ENCODE measurements at places on chromosomes 4 and X.

DNA sequence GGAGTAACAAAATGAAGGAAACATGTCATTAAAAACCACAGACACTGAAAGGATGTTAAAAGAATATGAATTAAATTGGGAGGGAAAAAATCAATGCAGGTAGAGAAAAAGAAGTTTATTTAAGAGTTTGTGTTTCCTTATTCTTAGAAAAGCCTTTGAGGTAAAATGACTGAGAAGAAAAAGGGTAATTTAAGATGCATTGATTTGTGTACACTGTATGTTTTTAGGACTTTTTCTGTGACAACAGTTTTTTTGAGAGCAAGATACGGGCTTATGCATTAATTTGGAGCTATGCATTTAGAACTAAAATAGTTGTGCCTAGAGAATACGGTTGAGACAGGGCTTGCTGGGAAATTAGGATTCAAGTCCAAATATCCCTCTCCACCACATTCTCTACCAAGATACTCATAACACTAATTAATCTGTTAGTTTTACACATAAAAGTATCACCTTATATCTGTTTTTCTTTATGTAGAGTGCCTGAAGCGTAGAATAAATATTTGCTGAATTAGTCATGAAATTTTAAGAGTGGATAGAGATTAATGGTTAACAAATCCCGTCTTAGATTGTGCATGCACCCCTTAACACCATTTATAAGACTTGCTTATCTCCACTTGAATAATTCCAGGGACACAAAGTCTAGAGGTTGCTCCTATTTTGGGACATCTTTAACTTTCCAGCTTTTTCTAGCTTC, 232.5 kb downstream of the PCDH7 start:
- no peak for DNase-seq

DNA sequence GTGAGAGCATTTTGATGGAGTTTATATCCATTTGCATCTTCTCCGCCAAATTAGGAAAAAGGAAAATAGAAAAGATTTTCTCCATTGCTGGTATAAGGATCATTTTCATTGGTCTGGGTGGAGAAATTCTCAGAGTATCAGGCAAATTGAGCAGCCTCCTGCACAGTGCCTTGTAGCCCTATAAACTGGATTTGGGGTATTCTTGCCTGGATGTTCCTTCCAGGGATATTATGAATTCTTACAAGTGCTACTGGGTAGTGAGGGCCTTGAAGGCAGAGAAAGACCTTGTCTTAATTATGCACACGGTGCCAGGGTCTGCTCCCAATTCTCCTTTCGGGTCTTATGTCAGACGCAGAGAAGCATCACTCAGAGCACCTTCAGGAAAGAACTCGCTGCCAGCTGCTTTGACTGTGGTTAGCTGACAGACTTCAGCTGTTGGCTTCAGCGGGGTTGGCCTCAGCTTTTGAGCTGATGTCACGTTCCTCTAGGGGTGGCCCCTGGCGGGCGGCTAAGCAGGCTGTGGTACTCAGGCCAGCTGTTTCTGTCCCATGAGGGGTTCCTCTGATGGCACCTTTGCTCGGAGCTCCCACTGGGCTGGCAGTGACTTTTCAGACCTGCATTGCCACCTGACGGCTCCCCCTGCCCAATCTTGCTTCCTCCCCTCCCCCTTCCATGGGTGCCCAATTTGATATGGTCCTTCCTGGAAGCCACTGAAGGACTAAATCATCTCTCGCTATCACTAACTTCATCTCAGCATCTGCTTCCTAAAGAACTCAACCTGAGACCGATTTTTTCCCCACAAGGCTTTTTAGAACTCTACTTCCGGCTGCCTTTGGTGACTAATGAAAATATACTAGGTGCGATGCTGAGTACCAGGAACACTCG, 519.5 kb downstream of the BCOR start:
- peak; percentile 72 for DNase-seq

- no peak for DNase-seq
Measured at GRCh38 chr4:78766026-78766425, 10.1 kb upstream of the BMP2K start.

DNA sequence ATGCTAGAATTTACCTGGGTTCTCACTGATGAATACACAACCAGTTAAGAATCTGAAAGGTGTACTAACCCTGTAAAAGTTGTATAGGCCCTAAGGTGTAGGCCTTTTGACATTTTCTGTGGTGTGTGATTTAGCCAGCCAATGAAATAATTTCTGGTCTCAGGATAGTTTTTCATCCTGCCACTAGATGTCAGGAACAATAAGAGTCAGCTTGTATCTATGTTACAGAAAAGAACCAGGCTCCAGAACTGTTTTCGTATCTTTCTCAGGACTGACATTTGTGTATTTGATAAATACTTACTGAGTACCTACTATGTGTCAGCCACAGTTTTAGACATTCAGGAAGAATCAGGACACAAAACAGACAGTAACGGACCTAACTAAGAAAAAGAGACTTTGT, 673.6 kb upstream of the TENM3 start:
- no peak for DNase-seq

GRCh38 chr4:136749989-136750388, 782.3 kb downstream of the PCDH18 start:
- DNase-seq, result no peak

DNA sequence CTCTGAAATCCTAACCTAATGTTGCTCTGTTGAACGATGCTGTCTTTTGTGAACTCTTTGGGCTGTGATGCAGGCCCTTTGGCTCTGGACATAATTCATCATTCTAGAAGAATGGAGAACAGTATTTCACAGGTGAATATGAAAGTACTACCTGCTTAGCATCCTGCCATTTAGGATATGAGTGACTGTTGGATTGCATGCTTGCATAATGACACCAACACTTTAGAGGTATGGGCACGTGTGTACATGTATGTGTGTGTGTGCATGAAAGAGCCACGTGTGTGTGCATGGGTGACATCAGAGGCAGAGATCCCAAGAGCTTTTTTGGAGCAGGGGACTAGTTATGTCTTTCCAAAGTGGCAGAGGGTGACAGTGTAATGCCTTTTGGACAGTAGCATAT, 70.2 kb upstream of the ZNF518B start:
- DNase-seq, result no peak

DNA sequence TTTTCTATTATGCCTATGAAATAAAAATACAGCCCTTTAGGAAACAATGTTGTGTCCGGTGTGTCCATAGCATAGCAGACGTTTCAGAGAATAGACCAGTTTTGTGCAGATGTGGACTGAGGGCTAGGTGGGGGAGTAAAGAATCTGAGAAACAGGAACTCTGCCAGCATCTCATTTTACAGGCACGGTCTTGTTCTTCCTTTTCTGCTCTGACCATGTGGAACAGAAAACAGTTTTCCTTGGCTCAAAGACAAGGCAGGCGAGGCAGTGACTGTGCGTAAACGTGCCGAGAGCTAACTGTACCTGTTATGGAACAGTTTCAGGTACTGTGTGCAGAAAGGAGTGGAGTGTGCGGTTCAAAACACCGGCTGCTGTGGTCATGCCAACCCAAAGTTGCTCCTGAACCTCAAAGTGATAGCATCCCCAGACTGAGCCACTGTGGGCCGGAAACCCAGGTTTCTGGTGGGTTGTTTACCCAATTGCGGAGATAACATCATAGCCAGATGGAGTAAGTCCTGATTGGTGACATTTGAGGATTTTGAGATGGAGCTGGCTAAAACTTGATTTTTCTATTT, 20.2 kb downstream of the CNGA2 start:
- DNase-seq, result no peak

DNA sequence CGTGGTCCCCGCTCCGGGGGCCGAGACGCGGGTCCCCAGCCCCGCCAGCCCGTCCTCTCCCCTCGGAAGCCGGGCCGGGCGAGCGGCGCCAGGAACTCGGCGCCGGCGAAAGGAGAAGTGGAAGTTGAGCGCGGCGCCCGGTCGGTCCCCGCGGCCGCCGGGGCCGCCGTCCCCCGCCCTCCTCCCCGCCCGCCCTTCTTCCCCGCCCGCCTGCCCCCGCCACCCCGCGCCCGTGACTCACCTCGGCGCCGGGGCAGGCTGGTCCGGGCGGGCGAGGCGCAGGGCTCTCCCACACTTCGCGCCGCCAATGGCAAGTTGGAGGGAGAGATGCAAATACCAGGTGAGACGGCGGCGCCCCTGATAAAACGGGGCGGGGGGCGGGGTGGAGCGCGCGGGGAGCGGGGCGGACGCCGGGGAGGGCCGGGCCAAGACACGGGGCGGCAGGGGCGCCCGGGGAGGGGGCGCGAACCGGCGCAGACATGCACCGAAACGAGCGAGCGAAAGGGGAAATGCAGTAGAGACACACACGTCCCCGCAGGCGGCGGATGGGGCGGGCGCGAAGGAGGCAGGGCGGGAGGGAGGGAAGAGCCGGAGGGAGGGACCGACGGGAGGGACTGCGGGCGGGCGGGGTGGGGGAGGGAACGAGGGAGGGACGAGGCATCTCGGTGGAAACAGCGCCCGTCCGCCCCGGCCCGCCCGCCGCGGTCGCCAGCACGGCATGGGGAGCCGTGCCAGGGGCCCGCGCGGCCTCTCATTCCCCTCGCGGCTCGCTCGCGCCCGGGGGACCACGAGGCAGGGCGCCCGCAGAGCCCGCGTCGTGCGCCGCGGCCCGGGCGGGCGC, at the start of gene ELF4:
Gene ELF4 (minus strand): TSS at position 119 of the 841 bp plus-strand sequence. CDS start 29,167 bp downstream, outside the sequence.
- DNase-seq, result peak; percentile 44
